ELF-1 (cell line): ENCODE measurements at places on chromosomes 7 and 10.

GRCh38 chr10:44983895-44984278 is 5.3 kb upstream of the DEPP1 start:
- no peak for DNase-seq

DNA sequence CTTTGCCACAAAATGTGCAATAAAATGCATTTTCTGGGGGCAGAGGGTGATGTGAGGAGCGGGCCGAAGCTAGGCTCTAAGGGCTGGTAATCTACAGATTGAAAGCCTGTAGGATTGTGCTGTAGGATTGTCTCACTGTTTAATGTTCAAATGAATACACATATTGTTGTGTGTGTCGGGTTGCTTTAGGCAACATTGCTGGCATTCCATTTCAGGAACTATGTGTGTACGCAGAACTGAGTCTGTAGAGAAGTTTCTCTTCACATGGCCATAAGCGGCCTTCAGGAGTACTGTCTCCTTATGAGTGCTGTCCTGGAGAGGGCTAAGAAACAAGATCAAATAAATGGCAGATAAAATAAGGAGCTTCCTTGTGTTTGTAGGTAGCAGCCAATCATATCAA is 540.2 kb downstream of the GATA3 start:
- DNase-seq: no peak

GRCh38 chr7:67487316-67487715 is 490.7 kb downstream of the TYW1 start:
- DNase-seq: no peak

GRCh38 chr10:111077785-111078504 is 1.1 kb downstream of the ADRA2A start:
- DNase-seq: peak; percentile 30

- DNase-seq: no peak
Observed at GRCh38 chr7:91127325-91127724, 136.9 kb upstream of the FZD1 start.

DNA sequence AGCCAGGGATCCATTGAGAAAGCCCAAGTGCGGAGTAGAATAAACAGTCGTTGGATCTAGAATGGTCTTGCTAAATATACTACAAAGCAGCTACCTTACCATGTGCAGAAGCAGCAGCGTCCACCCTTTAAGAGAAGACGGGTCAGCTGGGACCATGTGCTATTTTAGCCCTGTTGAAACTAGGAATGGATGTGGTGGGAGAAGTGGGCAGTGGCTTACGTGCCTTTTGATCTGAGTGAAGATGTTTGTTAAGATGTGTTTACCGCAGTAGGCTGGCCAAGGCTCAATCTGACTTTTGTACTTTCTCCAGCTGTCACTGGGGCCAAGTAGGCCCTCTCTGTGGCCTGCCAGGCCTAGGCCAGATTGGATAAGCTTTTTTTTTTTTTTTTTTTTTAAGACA is 9.2 kb downstream of the HABP2 start:
- DNase-seq: no peak

- no peak for DNase-seq
Observed at GRCh38 chr7:1253681-1254181, 21.1 kb downstream of the UNCX start.

DNA sequence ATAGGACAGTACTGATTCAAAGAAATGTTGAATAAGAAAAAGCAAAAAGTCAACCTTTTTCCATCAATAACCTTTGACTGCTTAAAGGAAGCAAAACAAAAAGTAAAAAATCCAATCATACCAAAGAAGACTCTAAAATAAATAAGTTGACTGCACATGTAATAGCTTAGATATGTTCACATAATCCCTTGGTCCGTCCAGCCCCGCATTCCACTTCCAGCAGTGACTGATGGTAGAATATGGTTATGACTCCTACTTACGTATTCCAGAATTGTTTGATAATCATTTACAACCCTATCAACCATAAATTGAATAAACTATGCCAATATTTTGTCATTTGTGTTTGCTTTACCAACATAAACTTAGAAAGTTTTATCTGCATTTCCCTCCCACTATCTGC is 77.9 kb downstream of the CTNNA3 start:
- no peak for DNase-seq
